Lower leg skin (tissue), 4 donors: ENCODE measurements at places on chromosomes 2 and 18. TPM values are rescaled to one million over a fixed set of nuclear protein-coding genes. Genes with fewer than 3 reads are reported as not detected.

DNA sequence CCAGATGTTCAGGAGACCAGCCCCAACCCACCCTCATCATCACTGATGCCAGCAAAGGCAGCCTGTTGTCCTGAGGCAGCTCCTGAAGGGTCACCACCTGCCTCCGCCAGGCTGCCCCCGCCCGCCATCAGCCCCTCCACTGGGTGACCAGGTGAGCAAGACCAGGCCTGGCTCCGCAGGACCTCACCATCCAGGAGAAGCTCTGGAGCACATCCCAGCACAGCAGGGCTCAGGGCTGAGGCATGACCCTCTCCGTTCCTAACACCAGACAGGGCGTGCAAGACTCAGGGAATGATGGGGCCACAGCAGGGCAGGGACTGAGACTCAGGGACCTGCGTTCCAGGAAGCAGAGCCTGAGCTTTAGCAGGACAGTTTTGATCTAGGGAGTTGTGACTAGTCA lies 218.8 kb upstream of the RAB6C start:
- no peak for DNase-seq

DNA sequence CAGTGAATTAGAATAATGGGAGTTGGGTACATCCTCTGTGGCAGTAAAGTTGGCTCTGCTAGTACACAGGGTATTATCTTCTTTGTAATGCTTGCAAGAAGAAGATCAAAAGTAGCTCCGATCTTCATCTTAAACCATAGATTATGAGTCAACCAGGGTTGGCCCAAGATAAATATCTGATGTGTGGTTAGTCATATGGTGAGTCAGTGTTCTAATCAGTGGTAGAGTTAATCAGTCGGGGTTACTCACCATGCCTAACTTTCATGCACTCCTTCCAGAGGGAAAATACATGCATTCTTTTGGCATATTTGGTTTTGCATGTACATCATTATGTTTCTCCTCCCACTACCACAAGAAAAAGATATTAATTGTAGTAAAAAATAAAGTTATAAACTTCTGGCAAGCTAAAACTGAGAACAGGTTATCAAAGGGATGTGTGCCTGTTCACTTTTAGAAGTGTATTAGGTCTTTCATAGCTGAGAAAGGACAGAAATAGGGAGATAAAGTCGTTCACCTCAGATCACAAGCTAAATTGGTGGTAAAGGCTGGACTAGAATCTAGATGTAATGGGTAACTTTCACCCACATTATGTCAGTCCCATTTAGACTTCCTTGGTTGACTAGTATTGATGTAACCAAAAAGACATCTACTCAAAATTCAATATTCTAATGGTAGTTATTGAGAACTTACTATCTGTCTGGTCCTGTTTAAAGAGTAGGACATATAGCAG lies 684.4 kb downstream of the IRS1 start:
- DNase-seq = no peak

RAB11FIP5 gene
- total RNA-seq = 35.7 TPM

INPP5D gene
- total RNA-seq = 15.0 TPM
